NCI-H1092 (cell line): ENCODE measurements at places on chromosomes 2 and 18.

DNA sequence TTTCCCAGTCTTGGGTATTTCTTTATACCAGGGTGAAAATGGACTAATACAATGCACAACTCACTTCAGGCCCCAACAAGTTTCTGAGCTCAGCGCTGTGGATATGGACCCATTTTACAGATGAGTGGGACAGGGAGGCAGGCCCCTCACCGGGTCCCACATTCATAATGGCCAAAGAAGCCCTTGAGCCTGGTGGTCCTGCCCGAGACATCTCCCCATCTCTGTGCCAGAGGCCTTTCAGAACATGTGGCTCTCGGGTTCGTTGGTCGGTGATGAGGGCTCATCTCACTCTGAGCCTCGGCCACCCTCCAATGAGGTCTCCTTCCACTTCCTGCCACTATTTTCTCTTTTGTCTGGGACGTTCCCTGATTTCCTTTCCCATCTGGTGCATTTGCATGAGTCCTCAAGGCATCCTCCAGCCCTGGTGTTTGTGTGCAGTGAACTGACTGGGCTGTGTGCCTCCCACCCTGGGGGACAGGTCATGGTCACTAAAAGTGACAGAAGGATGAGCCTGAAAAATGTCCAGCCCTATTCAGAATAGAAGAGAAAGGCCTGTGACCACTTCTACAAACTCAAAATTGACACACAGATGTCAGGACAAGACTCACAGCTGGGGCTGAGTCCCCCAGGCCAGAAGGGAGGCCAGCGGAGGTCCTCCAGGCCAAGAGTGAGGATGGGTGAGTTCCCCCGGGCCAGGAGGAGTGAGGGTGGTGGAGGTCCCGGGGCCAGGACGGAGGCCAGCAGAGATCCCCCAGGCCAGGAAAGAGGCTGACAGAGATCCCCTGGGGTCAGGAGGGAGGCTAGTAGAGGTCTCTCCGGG, 134.5 kb downstream of the PTGR3 start:
- no peak for DNase-seq

- no peak for DNase-seq
These were observed 359.2 kb downstream of the TGIF1 start for GRCh38 chr18:3808985-3809780.

GRCh38 chr2:238879621-238880377, 31.9 kb downstream of the TWIST2 start:
- DNase-seq, result no peak

GRCh38 chr2:39805936-39806608, 27.0 kb upstream of the THUMPD2 start:
- no peak for DNase-seq

DNA sequence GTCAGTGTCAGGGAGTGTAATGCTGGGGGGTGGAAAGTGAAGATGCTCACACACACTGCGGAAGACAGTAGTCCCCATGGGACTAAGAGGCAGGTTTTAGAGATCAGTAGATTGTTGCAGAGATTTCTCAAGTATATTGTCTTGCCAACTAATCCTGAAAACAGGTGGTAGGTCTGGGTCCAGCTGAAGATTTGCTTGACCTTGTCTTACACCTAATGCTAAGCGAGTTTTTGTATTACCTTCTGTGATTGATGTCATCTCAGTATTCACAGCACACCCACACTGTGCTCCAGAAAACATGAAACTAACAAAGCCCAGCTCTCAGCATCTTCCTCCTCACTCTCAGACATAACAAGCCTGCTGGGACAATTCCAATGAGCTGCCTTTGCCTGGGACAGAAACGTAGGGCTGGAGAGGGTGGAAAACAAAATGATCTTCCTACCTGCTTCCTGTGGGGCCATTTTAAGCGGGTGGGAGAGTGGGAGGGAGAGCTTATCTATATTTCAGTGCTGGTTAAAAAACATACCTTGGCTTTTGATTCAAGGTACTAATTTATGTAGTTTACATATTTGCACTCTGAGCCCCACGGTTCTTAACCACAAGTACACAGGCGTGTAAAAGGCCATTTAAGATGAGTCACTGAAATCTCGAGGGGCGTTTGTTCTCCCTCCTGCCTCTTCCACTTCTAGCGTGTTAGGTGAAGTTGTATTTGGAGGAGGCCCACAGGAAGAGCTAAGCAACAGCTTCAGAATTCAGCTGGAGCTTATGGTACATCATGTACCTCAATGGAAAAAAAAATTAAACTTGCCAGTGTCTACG, 23.1 kb upstream of the RBMS1 start:
- no peak for DNase-seq

DNA sequence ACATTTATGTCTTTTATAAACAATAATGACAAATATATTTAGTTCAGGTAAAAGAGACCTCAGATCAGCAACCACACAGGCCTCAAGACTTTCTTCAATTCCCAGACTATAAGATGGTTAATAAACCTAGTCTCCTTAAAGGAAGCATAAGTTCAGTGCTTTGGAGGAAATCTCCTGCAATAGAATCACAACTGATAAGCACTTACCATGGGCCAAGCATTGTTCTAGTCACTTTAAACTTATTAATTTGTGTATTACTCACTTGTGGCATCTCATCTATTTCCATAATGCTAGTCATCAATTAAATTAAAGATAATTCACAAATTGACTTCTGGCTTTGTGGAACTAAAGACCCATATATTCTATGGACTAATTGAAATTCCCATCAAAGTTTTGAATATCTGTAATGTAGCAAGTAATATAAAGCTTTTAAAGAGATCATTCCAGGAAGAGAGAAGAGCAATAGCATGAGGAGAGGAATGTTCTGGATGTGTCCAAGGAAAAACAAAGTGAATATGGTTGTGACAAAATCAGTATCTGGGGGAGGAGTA, 42.2 kb downstream of the COL3A1 start:
- DNase-seq, result no peak

- no peak for DNase-seq
These were observed 144.3 kb upstream of the PELI1 start for GRCh38 chr2:64288321-64289193.
